CD4-positive, alpha-beta T cell treated with Interleukin-17A for 4 hours (primary cell): ENCODE measurements at places on chromosomes 7 and 10.

DNA sequence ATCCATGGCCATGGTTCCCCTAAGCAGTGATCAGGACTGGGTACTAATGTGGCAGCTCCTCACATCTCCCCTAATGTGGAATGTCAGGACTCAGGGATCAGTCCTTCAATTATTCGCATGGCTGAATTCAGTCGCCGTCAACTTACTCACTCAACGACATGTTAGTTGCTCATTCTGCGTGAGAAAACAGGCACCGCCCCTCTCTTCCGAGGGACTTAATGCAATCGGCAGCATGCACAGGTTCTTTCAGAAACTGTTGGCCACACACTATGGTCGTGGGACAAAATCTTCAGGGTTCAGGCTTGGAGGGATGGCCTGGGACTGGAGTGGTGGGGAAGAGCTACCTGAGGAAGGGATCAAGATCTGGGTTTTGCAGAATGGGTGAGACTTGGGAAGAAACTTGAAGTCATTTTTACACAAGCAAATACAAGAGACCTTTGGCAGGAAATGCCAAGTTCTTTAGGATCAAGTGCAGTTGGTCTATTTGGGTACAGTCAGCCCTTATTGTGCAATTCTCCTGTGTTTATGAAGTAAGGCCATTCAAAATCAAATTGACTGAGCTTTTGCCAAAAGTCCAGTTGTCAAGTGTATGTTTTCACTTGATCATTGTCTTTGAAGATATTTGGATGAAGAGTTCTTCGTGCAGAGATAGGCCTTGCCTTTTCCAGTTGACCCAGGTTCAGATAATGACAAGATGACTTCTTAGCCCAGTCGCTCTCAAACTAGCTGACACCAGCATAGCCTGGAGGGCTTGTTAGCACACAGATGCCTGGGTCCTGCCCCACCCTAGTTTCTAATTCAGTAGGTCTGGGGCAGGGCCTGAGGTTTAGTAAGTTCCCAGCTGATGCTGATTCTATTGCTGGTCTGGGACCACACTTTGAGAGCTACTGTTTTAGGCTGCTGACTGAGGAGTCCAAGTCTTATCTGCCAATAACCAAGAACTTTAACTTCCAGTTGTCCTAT, 48.5 kb downstream of the LRRC18 start:
- no peak for DNase-seq

GRCh38 chr7:131330299-131330698, 2.6 kb downstream of the MKLN1 start:
- no peak for DNase-seq

DNA sequence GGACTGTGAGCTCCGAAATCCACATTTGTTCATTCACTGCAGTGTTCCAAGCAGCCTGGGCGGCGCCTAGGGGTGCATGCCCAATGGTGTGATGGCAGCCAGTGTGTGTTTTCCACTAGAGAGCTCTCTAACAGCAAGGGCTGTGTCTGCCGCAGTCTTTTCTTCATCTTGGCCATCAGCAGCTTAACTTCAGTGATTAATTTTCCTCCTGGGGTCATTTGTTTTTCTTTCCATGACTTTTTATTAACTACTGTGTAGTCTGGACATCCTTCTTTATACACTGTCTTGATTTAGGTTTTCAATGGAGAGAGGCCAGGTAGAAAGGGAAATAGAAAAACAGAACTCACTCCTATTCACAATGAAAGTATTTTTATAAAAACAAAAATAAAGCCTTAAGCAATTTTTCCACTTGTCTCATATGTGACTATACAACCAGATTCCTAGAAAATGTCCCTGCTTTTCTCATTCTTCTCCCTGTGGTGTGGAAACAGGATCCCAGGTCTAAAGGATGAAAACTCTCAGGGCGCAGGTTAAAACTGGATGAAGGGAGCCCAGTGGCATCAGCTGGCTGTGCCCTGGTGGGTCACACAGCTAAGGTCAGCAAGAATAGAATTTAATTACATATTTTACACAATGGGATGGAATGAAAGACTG, 176.8 kb downstream of the PKD1L1 start:
- DNase-seq, result no peak

- no peak for DNase-seq
Observed at GRCh38 chr7:107327986-107328569, 141.8 kb upstream of the GPR22 start.

GRCh38 chr10:62196528-62196927, 72.1 kb downstream of the RTKN2 start:
- DNase-seq, result no peak

GRCh38 chr7:117750612-117751563, 122.4 kb downstream of the CTTNBP2 start:
- no peak for DNase-seq

GRCh38 chr7:4612939-4613841, 68.9 kb upstream of the FOXK1 start:
- DNase-seq, result peak; percentile 18

DNA sequence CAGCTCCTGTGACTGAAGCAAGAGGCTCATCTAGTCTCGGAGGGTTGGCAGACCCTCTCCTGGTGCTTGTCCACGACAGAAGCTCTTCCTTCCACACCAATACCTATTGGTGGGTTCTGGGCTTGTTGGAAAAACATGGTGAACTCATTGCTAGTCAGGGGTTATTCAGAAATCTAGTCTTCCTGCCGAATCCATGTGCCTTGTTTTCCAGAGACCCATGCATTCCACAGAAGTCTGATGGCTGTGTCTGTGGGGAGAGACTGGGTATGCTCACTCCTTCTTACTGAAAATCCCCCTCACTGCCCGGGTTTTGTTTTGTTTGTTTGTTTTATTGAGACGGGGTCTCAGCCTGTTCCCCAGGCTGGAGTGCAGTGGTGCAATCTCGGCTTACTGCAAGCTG, 138.3 kb downstream of the DNAJB6 start:
- no peak for DNase-seq

GRCh38 chr7:27091941-27092818, 3.6 kb downstream of the HOXA1 start:
- no peak for DNase-seq

GRCh38 chr7:139708541-139708940, 69.3 kb downstream of the HIPK2 start:
- no peak for DNase-seq
